Activated CD8-positive, alpha-beta T cell treated with anti-CD3 and anti-CD28 coated beads for 36 hours (primary cell): ENCODE measurements at places on chromosomes 1 and 21.

- no peak overlapping the region for H3K27ac ChIP-seq
- H3K4me1 ChIP-seq = peaks cover 12% of the 10 kb centered on the region
- H3K4me3 ChIP-seq = no peak overlapping the region
- peaks cover 37% of the 10 kb centered on the region for H3K27me3 ChIP-seq
- no peaks in the 10 kb centered on the region for H3K36me3 ChIP-seq
Observed at GRCh38 chr1:202648605-202649226, 61.5 kb downstream of the SYT2 start.

- no peaks in the 10 kb centered on the region for H3K36me3 ChIP-seq
- peaks cover 3% of the 10 kb centered on the region for H3K4me1 ChIP-seq
- H3K27me3 ChIP-seq = no peaks in the 10 kb centered on the region
- DNase-seq = no peak
Observed at GRCh38 chr1:203556047-203556851, 62.3 kb downstream of the OPTC start.

- H3K36me3 ChIP-seq = no peaks in the 10 kb centered on the region
- H3K4me3 ChIP-seq = no peak overlapping the region
- DNase-seq = no peak
- H3K27me3 ChIP-seq = peaks cover 25% of the 10 kb centered on the region
- no peak overlapping the region for H3K27ac ChIP-seq
- H3K4me1 ChIP-seq = no peaks in the 10 kb centered on the region
Observed at GRCh38 chr1:115336741-115337140, 1.3 kb downstream of the NGF start.

GRCh38 chr1:213829780-213830179 lies 158.0 kb upstream of the PROX1 start:
- H3K4me1 ChIP-seq = no peaks in the 10 kb centered on the region
- H3K27me3 ChIP-seq = peaks cover 1% of the 10 kb centered on the region
- DNase-seq = no peak
- no peak overlapping the region for H3K4me3 ChIP-seq
- no peaks in the 10 kb centered on the region for H3K36me3 ChIP-seq

DNA sequence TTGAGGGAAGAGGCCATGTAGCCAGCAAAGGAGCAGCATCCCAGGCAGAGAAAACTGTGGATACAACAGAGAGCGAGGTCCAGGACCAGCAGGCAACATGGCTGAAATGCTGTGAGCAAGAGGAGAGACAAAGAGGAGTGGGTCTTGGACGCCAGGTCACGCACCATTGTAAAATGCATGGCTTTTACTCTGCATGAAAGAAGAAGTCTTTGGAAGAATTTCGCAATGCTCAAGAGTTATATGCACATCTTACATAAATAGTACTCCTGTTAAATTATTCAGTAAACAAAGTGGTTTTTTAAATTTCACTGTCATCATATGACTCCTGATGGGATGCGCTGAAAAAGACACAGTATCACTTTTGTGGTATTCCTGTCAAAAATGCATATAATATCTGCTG lies 3.5 kb downstream of the CD244 start:
- no peak for DNase-seq
- H3K27me3 ChIP-seq = no peaks in the 10 kb centered on the region
- H3K4me1 ChIP-seq = peaks cover 31% of the 10 kb centered on the region
- H3K36me3 ChIP-seq = no peaks in the 10 kb centered on the region
- H3K27ac ChIP-seq = no peak overlapping the region
